ENCODE measurements at places on chromosomes 3 and 15.

GRCh38 chr3:18917923-18918322, 230.4 kb upstream of the KCNH8 start:
- no peak for DNase-seq

GRCh38 chr3:184176377-184177330, 2.0 kb downstream of the AP2M1 start:
- DNase-seq = peak; percentile 91

DNA sequence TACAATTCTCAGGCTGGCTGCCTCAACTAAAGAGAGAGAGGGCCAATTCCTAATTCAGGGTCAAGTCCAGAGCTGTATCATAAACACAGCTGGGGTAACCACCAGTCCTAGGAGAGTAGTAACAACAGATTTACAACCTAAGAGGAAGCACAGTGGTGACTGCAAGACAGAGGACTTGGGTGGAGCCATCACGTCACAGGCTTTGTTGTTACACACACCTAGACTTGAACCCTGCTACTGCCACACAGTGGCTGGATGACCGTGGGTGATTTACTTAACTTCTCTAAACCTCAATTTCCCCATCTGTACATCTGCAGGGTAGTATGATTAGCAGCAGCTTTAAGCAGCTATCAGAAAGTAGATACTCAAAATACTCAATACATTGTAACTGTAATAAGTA, 78.6 kb downstream of the MYLK start:
- no peak for DNase-seq

GRCh38 chr15:70917955-70918354, 25.3 kb downstream of the LRRC49 start:
- no peak for DNase-seq

- peak; percentile 4 for DNase-seq
These were observed 182.2 kb downstream of the GABRB3 start for GRCh38 chr15:26590676-26591075.

All from AG10803 (cell line).